ENCODE measurements at places on chromosomes 5 and 9.

DNA sequence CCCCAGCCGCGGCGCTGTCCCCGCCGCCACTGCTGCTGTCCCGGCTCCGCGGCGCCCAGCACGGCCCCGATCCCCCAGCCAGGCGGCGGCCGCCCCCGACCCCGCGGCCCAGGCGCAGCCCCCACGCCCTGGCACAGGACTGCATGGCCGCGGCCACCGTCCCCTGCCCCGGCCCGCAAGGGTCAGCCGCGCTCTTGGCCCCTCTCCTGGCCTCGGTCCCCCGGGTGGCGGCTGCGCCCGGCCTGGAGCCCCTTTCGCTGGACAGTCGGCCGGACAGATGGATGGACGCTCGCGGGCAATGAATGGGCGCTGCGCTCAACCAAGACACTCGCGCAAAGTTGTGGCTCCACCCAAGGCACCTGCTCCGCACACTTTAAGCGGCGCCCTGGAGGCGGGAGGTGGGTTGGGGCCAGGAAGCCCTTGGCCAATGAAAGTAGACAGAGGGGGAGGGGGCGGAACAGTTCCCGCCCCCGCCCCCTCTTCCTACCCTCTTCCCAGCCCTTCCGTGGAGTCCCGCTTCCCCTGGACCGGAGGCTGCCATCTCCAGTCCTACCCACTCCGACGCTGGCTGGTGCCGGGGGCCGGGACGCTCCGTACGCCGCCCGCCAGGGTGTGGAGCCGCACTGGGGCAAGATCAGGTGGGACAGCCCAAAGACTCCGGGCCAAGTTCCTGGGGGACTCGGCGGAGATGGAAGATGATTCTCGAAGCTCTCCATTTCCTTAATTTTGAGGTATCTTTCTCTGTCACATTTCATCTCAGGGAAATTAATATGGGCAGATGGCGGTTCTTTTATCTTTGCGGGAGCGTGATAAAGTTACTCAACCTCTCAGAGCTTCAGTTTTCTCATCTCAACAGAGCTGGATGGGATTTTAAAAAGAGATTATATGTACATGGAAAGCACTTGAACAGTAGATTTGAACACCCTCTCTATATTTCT, at the start of gene GLDC:
Gene GLDC, minus strand, starts transcription at position 375 of the 938 bp plus-strand sequence. Its CDS starts 230 bp downstream, at position 145.
- peak; percentile 95 for DNase-seq

- DNase-seq = no peak
Observed at GRCh38 chr5:135498637-135498995, 37.1 kb downstream of the NEUROG1 start.

DNA sequence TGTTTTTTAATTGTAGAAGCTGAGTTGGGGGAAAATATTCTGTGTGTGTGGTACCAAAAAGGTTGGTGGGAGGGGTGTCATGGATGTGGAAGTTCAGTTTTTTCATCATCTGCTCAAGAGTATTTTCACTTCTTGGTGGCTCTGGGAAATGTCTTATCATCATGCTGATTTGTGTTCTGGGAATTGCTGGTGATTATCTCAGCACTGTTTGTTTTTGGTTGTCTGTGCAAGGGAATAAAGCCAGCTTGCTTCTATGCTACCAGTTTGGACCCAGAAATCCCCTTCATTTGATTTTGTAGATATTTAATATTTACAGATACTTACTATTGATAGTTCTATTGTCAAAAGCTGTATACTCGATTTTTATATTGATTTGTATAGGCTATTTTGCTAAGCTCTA, 2289.7 kb downstream of the MAT2B start:
- DNase-seq = no peak

- no peak for DNase-seq
Observed at GRCh38 chr5:80959768-80960442, at the start of gene RASGRF2. RASGRF2 (plus strand) TSS chr5:80960363; CDS start chr5:80960739, 376 bp downstream.

GRCh38 chr5:95936812-95937397, 24.7 kb downstream of the ELL2 start:
- DNase-seq = no peak

GRCh38 chr5:178458140-178458539, 132.1 kb downstream of the COL23A1 start:
- no peak for DNase-seq

DNA sequence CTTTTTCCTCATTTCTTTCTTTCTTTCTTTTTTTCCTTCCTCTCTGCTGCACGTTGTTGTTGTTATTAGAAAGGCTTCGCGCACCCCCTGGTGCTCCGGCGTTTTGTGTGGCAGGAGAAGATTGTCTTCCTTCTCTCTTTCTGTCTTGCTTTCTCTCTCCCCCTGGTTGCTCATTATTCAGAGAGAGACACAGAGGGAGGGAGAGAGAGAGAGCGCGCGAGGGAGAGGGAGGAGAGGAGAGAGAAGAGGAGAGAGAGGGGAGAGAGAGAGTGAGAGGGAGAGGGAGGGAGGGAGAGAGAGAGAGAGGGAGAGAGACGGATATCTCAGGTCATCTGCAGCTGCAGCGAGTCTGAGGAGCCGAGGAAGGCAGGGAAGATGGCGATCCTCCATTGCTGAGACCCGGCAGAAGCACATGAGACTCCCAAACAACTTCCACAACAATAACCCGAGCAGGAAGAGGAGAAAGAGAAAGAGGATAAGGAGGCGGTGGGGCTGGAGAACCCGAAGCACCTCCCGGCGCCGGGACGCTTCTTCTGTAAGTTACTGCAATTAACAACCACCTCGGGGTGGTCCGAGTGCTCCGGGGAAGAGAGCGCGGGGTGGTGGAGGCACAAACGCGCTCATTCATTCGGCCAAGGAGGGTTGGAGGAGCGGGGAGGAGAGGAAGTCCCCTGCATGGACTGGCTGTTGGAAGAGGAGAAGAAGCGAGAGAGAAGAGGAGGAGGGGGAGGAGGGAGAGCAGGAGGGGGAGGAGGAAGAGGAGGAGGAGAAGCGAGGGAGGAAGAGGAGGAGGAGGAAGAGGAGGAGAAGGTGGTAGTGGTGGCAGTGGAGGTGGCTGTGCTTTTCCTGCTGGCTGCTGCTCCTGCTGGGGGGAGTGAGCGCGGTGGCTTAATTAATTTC, at the start of gene ZNF462:
Gene ZNF462, plus strand, starts transcription at position 346 of the 900 bp plus-strand sequence. CDS start 60,218 bp downstream, outside the sequence.
- peak; percentile 44 for DNase-seq

GRCh38 chr5:153350175-153350883, 140.1 kb upstream of the GRIA1 start:
- DNase-seq = no peak

DNA sequence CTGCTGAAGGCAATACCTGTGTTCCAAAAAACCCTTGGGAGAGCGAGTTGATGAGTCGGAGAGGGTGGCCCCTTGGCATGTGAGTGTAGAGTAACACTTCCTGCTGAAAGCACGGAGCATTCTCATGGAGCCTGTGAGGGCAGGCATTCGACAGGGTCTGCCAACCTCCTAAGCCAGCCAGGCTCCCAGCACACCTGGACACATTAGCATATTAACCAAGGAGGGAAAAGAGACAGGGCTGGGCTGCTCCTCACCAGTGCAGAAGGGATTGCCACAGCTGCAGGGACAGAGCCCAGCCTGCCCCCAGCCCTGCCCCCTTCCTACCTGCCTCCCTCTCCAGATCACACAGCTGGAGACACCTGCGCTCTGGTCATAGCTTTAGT, 46.4 kb upstream of the SEMA4D start:
- no peak for DNase-seq

GRCh38 chr5:87398981-87399614, 13.6 kb downstream of the CCNH start:
- DNase-seq = no peak

GRCh38 chr5:76269259-76269931, 133.7 kb upstream of the IQGAP2 start:
- no peak for DNase-seq

GRCh38 chr5:179316982-179317381, 28.3 kb downstream of the ADAMTS2 start:
- no peak for DNase-seq

GRCh38 chr5:79357398-79357797, 121.5 kb downstream of the JMY start:
- DNase-seq = no peak

- no peak for DNase-seq
Observed at GRCh38 chr5:33890131-33891032, 1.4 kb downstream of the ADAMTS12 start.

DNA sequence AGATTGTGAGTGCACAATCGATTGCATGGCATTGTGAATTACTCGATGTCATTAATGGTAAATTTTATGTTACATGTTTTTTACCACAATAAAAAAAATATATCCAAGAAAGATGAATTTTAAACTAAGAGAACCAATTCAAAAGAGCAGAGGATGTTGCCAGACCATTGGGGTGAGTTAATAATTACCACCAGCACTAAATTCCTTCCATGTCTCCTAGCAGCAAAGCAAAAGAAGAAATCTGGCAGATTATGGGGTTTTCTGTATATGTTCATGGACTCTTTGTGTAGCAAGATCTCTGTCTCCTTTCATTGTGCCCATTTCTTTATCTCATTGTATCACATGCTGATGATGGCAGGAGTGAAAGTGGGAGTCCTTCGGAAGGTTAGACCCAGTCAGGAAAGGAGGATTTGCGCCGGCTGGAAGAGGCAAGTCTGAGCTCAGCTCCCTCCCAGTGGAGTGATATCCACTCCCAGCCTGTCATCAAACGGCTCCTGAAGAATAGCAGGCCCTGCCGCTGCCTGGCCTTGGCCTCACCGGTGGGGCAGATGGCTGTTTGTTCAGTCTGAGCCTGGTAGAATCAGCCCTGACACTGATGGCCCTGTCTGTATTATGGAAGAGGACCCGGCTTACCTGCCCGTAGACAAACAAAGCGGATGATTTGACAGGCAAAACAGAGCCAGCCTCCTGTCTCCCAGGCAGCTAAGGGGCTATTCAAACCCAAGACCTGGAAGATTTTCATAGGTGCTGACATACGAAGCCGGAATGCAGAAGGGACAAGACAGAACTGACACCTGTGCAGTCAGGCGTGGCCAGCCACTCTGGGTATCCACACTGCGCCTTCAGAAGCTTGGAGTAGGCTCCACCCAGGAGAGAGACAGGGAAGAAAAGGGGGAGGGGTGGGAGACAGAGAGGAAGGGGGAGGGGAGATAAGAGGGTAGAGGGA, 21.9 kb upstream of the FOXE1 start:
- no peak for DNase-seq

DNA sequence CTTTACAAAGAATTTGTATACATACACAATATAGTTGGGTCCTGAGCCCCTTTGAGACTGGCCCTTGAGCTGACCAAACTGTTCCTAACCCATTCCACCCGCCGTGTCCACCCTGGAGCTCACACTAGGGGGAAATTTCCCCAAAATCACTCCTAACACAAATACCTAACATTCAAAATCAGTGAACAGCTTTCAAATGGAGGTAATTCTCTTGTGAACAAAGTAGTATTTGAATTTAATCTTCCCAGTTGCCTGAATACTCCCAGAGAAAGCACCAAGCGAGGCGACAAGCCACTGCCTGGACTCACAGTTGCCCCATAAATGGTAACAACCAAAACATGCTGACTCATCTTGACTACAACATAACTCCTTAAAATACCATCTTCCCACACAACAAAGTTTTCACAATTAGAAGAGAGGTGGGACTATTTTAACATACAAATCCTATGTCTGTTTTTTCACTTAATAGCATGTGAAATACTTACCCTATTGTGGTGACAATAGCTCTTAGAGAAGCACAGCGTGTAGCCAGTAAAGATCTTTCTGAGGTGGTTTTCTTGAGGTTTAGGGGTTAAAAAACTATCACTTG, 31.7 kb upstream of the SCAMP1 start:
- no peak for DNase-seq

- DNase-seq = peak; percentile 53
Observed at GRCh38 chr9:130770679-130771442, 64.2 kb upstream of the ABL1 start.

DNA sequence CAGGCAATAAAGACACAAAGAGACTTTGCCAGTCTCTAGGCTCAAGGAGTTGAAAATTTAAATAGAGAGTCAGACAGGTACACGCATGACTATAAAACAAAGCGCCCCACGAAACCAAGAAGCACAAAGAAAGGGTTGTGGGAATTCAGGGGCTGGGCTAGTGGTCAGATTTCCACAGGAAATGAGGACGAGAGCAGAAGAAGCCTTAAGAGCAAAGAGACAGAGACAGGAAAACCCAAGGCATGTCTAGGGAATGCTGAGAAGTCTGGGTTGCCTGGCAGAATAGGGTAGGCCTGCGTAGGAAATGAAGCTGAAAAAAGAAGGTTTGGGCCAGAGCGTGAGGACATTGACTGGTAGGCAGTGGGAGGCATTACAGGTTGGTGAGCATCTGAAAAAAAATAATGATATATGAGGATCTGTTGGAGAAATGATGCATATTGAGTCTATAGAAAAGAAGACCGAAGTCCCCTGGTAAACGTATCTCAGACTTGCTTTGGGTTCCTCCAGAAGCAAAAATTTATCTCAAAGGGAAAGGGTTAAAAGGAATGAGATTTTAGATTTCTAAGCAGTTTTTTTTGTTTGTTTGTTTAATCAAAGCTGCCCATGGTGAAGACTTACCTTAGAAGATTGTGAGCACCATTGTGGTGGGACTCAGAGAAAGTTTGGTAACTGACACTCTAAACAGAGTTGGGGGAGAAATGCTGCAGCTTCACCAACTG, 51.8 kb downstream of the SLC1A3 start:
- DNase-seq = no peak

DNA sequence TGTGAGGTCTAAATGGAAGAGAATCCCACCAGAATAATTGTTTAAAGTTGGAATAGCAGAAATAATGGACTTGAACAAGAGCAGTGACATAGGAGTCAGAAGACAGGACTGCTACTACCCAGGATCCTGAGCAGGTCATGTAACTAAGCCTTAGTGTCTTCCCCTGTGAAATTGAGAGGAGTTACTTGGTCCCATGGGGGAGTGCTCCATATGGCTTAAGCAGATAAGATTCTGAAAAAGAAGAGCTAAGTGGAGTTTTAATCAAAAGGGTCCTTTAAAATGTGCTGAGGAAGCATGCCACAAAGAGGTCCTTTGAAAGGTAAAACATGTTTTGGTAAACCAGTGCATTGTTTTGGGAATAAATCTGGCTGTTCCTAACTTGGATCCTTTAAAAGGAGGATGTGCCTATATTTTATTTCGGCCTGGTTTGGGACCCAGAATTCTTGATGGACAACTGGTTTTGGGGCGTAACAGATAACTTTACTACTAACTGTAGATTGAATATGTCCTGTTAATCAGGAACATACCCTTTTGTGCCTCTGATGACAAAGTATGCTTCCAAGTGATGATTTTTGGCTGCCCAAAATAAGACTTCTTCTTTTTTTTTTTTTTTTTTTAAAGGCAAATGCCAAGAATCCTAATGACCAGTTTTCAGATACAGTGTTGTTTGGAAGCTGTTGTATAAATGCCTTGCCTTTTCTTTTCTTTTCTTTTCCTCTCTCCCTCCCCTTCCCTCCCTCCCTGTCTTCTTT, 5.7 kb downstream of the RCL1 start:
- no peak for DNase-seq

DNA sequence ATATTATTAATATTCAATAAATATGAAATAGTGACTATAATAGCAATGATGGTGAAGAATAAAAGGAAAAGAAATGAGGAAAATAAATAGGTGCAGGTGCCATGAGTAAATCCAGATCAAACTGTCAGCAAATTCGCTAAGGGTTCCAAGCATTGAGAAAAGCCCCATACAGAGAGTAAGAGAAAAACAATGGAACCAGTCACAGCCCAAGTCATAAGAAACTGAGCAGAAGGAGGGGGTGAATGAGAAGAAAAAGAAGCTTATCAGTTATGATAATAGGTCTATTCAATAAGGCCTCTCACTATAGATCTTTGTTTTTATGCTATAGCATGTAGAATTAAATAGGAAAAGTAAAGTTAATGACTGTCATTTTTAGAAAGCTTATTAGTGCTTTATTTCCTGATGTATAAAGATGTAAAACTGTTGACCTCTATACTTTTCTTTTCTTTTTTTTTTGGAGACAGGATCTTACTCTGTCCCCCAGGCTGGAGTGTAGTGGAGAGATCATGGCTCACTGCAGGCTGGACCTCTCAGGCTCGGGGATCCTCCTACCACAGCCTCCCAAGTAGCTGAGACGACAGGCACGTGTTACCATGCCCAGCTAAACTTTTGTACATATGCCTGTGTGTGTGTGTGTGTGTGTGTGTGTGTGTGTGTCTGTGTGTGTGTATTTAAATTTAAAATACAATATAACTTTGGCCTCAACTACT, 72.4 kb downstream of the FYB1 start:
- no peak for DNase-seq
